Putamen (tissue), 1 donor: ENCODE measurements at places on chromosomes 5 and 9.

- no peak for DNase-seq
Observed at GRCh38 chr9:110808599-110808980, 140.0 kb downstream of the MUSK start.

GRCh38 chr9:19229595-19230354 is 718 bp upstream of the DENND4C start:
- no peak for DNase-seq

DNA sequence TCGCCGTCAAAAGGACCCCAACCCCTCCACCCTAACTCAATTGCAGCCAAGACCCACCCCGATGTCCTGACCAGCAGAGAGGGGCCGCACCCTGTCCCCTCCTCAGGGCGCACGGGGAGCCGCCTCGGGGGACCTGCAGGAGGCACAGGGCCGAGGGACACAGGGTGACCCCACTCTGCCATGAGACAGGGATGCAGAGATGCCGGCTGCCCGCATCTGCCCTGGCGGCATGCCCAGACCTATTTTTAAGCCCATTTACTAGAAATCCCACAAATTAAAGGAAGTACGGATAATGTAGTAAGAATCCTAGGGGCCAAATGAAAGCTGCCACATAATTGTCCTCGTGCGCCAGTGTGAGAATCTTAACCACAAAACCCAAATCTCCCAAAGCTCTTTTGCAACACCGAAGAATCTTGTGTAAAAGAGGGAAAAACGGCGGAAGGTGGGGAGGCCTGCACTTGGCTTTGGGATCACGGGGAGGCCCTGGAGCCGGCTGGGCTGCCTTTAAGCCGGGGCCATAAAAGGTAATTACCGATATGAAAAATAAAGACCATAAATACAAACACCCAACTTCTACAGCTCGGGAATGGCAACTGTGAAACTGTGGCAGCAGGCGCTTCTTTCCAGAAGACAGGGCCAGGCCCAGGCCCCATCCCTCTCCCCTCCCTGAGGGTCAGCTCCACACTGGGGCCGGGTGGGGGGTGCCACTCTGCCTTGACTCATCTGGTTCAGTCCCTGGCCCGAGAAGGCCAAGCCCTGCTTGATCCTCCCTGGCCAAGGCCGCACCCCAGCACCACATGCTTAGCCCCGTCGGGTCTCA is 35.0 kb downstream of the NACC2 start:
- DNase-seq, result no peak

DNA sequence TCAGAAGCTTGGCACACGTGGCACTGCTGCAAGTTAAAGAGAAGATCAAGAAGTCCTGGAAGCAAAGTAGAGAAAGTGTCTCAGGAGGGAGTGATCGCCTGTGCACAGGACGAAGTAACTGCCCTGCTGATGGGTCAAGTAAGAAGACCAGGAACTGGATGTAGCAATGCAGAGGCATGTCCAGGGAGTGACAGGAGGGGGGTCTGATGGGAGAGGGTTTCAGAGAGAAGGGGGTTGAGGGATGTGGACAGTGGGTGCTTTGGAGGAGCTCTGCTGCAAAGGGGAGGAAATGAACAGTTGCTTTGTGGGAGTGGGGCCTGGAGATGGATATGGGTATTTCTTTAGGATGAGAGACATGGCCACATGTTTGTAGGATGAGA is 60.2 kb upstream of the PHYKPL start:
- DNase-seq, result no peak

DNA sequence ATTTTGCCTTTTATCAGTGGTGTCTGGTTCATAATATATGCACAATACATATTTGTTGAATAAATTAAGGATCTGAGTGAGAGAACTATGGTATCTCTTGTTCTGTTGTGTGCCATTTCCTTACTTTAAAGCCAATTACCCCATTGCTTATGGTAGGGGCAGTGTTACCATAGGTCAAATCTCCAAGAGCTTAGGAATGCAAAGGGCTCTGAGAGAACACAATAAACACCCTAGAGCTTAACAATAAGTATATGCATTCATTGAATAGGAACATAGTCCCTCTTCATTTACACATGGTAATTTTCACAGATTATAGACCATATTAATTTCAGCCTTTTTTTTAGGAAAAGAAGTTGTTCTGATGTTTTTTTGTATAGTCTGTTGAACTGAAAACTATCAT is 112.2 kb downstream of the MCTP1 start:
- no peak for DNase-seq

DNA sequence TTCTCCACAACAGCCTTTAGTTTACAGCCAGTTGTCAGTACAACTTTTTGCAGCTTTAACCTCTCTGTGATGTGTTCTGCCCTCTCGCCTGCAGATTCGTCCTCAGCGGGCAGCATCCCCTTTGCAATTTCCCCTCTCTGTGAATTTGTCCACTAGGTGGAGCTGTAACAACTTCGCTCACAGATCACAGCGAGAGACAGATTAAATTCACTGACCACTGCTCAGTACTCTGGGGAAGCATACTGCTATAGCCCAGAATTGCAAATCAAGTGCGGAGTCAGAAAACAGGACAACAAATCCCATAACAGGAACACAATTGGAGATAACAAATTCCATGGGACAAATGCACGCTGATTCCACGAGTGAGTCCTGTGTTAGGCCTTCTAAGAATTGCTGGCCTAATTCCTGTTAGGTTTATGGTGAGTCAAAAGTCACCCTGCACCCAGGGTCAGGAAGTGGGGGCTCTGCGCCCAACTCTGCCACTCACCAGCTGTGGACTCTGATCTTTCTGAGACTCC is 2124.9 kb downstream of the MAT2B start:
- peak; percentile 50 for DNase-seq

- no peak for DNase-seq
Observed at GRCh38 chr5:133611357-133612248, 738 bp downstream of the FSTL4 start.

DNA sequence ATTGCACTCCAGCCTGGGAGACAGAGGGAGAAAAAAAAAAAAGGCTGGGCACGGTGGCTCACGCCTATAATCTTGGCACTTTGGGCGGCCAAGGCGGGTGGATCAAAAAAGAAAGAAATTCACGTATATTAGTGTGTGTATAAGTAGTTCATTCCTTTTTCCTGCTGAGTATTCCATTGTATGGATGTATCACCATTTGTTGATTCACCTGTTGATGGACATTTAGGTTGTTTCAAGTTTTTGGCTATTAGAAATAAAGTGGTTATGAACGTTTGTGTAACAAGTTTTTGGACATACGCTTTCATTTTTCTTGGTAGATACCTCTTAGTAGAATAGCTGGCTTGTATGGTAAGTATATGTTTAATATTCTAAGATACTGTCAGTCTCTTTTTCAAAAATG is 28.5 kb downstream of the ZNF131 start:
- DNase-seq, result no peak

DNA sequence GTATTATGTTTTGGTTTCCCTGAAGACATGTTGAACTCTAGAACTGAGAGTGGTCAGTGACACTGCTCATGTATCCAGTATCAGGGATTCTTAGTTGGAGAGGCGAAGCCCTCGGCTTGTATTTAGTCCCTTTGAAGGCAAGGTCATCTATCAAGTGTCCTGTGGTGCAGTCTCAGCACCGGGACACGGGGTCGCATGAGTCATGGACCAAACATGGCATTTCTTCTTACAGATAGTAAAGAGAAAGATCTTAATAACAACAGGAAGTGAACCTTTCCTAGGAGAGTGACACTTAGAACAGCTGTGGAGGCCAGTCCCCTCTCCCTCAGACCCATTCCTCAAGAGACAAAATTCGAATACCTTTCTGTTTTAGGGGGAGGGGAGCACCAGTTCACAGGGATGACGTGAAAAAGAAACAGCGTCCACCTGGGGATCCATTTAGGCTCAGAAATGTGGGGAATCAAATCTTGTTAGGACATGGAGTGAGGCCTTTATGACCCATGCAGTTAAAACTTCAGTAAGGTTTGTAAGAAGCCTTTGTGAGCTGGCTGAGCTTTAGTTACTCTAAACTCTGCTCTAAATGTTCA is 86.5 kb downstream of the ADGRV1 start:
- DNase-seq, result no peak

DNA sequence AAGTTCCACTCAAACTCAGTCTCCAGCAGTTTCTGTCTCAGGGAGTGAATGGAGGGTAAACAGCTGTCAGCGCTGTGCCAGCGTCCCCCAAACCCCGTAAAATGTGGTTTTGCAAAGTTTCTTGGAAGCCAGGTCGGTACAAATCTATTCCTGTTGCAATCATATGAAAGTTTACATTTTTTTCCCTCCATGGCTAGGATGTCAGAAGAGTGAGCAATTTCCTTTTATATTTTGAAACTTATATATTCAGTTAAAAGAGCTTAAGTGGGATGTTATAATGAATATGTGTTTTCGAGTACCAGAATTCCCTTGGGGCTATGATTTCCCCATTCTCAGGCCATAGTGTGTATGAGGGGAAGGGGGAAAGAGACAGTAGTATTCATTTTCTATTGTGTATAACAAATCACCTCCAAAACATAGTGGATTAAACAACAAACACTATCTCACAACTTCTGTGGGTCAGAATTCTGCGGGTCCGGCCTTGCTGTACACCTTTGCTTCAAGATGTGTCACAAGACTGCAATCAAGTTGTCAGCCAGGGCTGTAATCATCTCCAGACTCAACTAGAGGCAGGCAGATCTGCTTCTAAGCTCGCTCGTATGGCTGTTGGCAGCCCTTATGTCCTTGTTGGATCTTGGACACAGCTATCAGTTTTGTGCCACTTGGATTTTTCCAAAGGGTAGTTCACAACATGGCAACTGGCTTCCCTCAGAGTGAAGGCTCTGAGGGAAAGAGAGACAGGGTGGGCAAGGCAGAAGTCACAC is 107.4 kb downstream of the SNX18 start:
- no peak for DNase-seq

GRCh38 chr5:179438461-179438860 is 93.2 kb upstream of the ADAMTS2 start:
- no peak for DNase-seq

GRCh38 chr9:127536499-127536898 is 75.6 kb upstream of the STXBP1 start:
- no peak for DNase-seq

- no peak for DNase-seq
Observed at GRCh38 chr5:96220610-96221390, 212.2 kb downstream of the PCSK1 start.

GRCh38 chr5:79408028-79408427 is 105.9 kb downstream of the HOMER1 start:
- DNase-seq, result no peak

GRCh38 chr5:101717721-101718120 is 578.4 kb downstream of the SLCO4C1 start:
- no peak for DNase-seq

DNA sequence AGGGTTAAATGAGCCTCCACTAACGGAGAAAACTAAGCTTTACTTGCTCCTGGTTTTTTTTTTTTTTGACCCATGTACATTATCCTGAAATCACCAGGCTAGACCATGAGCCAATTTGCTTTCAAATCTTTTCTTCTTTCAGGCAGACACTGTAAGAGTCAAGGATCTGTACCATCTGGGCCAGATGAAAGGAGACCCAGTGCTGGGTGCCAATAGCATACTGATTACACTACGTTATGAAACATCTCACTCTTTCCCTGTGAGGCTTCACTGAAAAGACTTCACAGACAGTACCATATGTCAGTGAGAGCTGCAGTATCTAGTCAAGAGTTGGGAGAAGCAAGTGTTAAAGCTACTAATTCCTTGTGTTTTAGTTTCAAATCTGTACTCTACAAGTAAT is 161.2 kb upstream of the PTPRD start:
- no peak for DNase-seq
